Right ventricle myocardium superior (tissue), 1 donor: ENCODE measurements at places on chromosomes 16 and 17. TPM values are rescaled to one million over a fixed set of nuclear protein-coding genes. Genes with fewer than 3 reads are reported as not detected.

Gene PRSS36
- 2.2 TPM for total RNA-seq

Gene TMIGD1
- not detected for total RNA-seq

Gene CACNG4
- not detected for total RNA-seq

Gene SLC26A11
- total RNA-seq, result 5.1 TPM

Gene ITGAX
- total RNA-seq, result 1.2 TPM

Gene SOX15
- total RNA-seq, result 0.91 TPM

Gene VASN
- 5.7 TPM for total RNA-seq

Gene SRSF2
- total RNA-seq, result 61.2 TPM

Gene DBNDD1
- 6.3 TPM for total RNA-seq

Gene NCOR1
- 61.4 TPM for total RNA-seq

Gene TBC1D28
- total RNA-seq, result not detected

Gene SOCS1
- 3.7 TPM for total RNA-seq

Gene PRR35
- not detected for total RNA-seq

Gene CDR2L
- total RNA-seq, result 18.4 TPM

Gene KRT33A
- not detected for total RNA-seq

Gene HSBP1
- 175 TPM for total RNA-seq

Gene C1QTNF8
- total RNA-seq, result 0.13 TPM

Gene CORO6
- 83.6 TPM for total RNA-seq

Gene ESRP2
- total RNA-seq, result 0.73 TPM

Gene MT1E
- total RNA-seq, result 109 TPM

Gene KCTD11
- 4.4 TPM for total RNA-seq

Gene KRTAP2-3
- not detected for total RNA-seq

Gene MT1G
- total RNA-seq, result 1.3 TPM

Gene TMEM204
- total RNA-seq, result 28.9 TPM
